ENCODE measurements at places on chromosomes 7 and 10.

- DNase-seq, result peak; percentile 56
These were observed 706 bp downstream of the BUB3 start for GRCh38 chr10:123154711-123155505.

DNA sequence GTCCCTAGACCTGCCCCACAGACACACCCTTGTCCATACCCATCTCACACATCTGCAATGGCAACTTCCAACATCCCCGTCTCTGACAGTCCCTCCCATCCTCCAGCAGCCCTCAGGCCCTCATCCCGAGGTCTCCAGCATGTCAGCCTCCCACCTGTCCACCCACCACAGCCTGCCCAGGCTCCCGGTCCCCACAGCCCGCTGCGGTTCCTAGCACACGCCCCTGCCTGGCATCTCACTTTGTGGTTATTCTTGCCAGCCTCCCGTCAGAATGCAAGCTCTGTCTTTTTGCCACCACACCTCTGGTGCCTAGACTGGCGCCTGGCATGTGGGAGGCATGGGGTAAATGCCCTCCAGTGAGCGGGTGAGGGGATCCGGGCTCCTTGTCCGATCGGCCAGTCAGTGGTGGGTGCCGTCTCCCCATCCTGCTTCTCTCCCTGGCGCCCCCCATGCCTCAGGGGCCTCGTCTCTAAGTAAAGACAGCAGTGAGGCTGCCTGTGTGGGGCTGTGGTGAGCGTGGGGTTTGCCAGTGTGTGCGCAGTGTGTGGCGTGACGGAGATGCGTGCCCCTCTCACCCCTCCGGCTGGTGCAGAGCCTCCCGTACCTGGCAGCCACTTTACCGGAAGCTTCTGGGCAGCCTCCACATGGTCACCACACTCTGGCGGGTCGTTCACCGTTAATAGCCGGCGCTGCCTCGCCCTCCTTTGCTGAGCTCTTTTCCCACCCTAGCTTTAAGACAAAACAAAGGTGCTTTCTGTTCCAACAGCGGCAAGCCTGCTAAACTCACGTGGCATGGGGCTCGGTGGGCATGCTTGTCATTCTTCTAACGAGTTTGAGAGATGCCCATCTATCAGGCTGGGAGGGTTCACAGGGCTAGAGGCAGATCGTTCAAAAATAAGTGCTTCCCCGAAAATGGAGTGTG, 28.5 kb upstream of the TTYH3 start:
- DNase-seq, result no peak

GRCh38 chr7:151061213-151062110, 2.1 kb downstream of the SLC4A2 start:
- peak; percentile 52 for DNase-seq

DNA sequence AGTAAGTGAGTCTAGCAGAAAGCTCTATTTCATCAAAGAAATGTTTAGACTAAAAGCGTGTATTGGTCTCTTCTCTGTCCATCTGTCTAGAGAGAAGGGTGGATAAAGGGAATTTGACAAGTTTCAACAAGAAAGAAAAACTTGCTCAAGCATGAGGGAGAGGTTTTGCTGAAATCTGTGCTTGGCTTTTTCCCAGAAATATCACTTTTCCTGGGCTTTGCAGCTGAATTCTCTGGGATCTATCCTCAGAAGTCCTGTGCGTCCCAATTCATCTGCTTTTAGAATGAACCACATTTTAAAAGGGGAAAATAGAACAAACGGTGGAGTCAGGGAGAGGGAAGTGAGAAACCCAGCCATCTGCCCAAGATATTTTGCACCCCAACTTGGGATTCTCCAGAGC, 59.6 kb upstream of the CELF2 start:
- no peak for DNase-seq

GRCh38 chr10:93420944-93421825, 60.9 kb downstream of the MYOF start:
- DNase-seq, result no peak

GRCh38 chr7:12456506-12456905, 52.8 kb upstream of the VWDE start:
- peak; percentile 15 for DNase-seq

- no peak for DNase-seq
These were observed 265.1 kb downstream of the PRPF18 start for GRCh38 chr10:13851906-13852305.

GRCh38 chr7:107622429-107622828, 38.2 kb upstream of the SLC26A4 start:
- DNase-seq, result peak; percentile 91

GRCh38 chr10:99761365-99761764, 21.1 kb upstream of the ABCC2 start:
- no peak for DNase-seq

DNA sequence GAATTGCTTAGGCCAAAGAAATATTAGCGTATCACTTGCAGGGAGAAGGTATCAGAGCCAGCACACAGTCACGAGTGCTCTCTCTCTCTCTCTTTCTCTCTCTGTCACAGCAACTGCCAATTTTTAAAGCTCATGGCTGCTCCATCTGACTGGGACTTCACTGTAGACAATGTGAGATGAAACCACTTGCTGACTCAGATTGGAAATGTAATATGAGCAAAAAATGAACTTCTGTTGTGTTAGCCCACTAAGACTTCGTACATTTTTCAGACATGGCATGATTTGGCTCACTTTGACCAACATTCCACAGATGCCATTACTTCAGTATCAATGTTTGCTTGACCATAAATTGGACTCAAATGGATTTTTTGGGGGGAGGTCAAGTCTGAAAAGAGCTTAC, 68.1 kb downstream of the DGKB start:
- DNase-seq, result peak; percentile 73

DNA sequence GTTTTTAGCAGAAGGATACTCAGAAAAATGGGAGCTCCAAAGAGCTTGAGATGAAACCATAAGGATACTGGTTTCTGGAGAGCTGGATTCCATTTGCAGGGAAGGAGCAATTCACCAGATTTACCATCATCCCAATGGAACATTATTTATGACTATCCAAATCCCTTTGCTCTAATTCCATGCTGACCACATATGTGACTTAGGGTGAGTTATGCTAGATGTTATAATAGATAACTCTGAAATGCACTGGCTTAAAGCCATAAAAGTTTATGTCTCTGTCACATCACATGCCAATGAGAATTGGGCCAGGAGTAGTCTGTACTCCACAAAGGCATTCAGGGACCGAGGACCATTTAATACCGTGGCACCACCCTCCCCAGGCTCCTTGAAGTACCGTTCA, 185.2 kb downstream of the SKIDA1 start:
- peak; percentile 23 for DNase-seq

DNA sequence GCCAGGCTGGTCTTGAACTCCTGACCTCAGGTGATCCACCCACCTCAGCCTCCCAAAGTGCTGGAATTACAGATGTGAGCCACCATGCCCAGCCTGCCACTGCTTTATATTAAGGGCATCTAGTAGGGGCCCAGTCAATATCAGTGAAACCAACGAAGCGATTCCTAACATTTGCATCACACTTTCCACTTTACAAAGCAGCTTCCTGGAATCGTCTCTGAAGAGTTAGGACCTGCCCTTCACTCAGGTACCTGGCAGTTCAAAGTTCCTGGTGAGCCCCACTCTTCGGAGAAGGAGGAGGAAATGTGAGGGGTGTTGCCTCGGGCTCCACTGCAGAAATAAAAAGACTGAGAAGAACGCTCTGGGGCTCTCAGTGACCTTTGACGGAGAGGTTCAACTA, 31.1 kb upstream of the EZH2 start:
- DNase-seq, result no peak

DNA sequence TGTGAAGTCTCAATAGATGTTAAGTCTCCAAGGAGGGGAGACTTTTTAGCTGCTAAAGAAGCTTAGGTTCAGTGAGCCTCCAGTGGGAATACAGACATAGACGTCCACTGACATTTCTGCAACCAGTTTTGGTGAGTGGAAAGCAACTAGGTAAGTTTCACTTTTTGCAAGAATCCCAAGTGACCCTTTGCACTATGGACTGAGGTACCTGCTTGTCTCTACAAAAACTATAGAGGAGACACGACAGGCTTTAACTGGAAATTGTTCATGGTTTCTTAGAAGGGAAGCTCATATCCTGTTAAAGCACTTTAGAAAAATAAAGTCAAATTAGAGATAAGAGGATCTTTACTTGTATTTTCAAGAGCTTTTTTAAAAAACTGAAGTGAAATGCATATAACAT, 38.6 kb downstream of the GBF1 start:
- DNase-seq, result no peak

DNA sequence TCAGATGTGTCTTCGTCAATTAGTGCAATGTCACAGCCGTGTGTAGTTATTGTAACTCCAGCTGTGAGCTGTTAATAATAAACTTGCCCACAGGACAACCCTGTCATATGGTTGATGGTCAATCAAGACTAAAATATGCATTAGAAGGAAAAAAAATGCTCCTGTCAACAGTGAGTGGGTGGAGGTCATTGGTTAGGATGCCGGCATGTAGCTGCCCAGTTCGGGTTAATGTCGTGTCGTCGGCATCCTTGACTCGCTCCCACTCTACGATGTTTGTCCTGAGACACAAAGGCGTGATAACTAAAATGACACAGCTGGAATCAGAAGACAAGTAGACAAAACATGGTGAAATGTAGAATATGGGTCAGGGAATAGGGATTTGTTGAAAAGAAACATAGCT, 442.8 kb upstream of the NPVF start:
- DNase-seq, result peak; percentile 16

GRCh38 chr7:45647967-45648670, 74.0 kb downstream of the ADCY1 start:
- DNase-seq, result no peak

DNA sequence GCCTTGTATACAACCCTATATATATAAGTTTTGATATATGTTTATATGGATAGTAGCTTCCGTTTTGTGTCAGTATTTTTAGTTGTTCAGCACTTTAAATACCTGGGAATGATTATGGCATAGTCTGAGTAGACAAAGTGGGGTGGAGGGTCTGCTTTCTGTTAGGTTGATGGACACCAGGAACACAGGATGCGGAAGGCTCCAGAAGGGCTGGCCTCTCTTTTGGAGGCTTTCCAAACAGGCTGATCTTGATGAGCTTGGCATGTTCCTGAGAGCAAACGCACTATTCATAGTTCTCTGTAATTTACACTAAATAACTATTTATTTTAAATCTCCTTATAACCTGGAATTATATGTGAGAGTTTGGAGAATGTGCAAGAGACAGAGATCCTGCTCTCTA, 12.7 kb downstream of the AKR1E2 start:
- DNase-seq, result no peak

GRCh38 chr10:35493196-35494118, 111.7 kb upstream of the GJD4 start:
- no peak for DNase-seq

DNA sequence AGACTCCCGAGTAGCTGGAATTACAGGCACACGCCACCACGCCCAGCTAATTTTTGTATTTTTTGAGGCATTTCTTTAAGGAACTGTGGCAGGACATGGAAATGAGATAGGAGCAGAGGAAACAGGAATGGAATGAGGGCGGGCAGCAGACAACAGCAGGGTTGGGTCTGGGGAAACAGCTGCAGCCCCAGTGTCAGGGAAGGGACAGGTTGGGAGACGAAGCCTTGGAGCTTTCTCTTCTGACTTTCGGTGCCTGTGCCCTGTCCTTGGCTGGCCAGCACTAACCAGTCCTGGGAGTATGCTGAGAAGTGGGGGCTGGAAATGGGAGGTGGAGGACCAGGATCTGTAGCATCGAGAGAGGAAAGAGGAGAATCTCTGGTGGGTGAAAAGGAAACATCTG, 47.4 kb downstream of the ATOH7 start:
- DNase-seq, result no peak

DNA sequence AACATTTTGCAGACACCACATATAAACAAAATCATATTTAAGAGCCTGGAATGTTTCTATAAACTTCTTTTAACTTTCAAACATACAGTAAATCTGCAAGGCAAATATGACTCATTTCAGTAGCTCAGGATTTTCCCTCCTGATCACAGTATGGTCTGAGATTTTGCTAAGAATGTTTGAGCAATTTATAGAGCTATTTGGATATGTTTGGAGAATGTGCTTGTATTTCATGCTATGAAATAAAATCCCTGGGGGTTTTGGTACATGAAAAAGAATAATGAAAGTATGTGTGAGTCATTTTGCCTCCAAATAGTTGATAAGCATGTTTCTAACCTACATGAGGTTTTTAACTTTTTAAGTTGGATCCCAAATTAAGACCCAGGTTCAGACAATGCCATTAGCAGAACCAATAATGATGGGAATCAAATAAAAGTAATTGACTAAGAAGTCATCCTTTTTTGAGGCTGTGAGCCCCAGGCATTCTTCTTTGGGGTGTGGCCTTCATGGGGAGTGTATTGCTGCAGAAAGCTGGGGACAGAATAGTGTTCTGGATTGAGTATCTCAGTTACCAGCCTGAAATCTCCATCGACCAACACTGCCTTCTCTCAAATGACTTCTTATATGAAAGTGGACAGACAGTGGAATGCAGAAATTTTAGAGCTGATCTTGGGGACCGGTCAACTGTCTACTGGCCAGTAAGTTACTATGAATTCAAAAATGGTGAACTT, 66.1 kb upstream of the AGBL3 start:
- peak; percentile 92 for DNase-seq

- no peak for DNase-seq
These were observed 131.0 kb downstream of the RPS24 start for GRCh38 chr10:78164702-78165101.

- no peak for DNase-seq
These were observed 67.5 kb downstream of the CLIP2 start for GRCh38 chr7:74356589-74357315.

DNA sequence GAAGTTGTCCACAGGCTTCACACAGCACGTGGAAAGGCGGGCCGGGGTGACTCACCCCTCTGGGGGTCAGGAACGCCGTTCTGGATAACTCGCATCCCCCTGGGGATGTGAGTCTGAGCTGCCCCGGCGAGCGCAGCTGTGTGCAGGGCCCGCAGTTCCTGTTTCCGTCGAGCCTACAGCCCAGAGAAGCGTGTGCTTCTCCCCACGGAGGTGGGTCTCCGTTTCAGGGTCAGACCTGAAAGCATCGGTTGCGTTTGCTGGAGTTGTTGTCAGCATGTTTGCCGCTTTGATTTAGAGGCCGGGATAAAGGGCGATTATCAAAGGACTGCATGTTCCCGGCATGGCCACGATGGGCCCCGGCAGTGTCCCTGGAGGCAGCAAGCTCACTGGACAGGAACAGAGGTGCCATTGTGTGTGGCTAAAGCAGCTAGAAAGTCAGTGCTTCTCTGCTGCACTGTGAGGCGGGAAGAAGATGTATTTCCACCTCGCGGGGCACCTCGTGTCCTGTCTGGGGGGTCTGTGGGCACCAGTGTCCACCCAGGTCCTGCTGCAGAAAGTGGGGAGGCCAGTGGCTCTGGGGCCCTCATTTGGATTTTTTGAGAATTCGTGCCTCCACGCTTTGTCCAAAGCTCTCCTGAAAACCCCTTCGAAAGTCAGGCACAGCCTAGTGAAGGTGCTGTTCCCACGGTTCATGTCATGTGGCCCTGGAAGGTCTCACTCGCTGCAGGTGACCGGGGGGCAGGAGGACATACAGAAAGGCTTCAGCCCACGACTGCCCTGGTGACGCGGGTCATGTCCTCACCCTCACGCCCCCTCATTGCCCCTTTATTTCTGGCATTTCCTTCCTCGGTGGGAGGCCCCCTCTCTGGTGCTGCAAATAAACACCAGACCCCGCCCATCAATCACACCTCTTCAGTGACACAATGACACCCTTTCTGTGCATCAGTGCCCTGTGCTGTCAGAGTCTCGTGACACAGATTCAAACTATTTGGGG, 27.4 kb upstream of the GDI2 start:
- peak; percentile 65 for DNase-seq

- DNase-seq, result peak; percentile 71
These were observed 43.3 kb upstream of the NFKB2 start for GRCh38 chr10:102352066-102352715.

- peak; percentile 55 for DNase-seq
These were observed 81.4 kb downstream of the FAM185A start for GRCh38 chr7:102830197-102830596.

Data from choroid plexus epithelial cell (primary cell).